ENCODE measurements at places on chromosomes 12 and 14. TPM values are rescaled to one million over a fixed set of nuclear protein-coding genes. Genes with fewer than 3 reads are reported as not detected.

DNA sequence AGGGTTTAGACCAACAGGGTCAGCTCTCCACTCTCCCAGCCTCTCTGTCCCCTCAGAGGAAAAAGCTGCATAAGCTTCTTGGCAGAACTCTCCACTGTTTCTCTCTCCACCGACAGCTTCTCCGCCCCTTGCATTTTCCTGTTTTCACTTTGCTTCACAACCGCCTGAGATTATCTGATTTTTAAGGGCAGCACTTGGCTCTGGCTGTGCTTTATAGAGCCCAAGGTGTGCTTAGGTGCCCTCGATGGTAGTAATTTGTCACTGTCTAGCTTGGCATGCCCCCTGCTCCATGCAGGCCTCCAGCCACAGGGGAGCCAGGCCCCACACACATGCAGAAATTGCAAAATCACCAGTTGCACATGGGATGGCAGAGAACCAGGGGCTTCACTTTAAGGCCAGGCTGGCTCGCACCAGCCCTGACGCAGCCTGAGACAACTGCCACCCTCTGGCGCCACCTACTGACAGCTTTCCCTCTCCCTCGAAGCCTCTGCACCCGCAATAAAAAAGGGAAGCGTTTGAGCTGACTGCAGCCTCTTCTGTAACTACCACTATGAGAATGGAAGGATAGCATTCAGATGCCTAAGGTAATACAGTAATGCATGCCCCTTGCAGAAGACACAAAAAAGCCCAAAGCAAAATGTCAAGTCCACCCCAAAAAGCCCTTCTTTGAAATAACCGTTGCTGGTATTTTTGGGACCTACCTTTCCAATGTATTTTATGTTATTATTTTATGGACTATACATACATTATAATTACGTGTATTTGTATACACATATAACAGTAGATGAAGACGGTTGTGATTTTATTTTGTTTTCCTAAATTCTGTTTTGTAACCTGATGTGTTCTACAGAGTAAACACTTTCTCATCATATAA is 32.0 kb upstream of the RIMBP2 start:
- peak; percentile 86 for DNase-seq

DNA sequence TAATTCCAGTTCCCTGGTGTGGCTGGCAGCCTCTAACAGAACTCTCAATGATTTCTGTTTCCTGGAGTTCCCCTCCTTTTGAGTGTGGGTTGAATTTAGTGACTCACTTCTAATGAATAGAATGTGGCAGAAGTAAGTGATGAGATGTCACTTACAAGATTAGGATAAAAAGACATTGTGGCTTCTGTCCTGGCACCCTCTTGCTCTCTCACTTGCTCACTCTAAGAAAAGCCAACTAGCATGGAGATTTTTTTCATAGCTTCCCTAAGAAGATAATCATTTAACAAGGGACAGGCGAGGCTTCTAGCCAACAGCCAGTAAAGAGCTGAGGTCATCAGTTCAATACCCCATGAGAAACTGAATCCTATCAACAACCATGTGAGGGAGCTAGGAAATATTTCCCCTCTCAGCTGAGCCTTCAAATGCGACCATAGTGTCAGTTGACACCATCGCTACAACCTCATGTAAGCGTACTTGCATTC is 156.7 kb downstream of the TMTC3 start:
- DNase-seq, result no peak

The LYZ gene
- 10.1 TPM for polyA plus RNA-seq

- DNase-seq, result no peak
These were observed 78.1 kb upstream of the GRIN2B start for GRCh38 chr12:14059548-14059947.

- no peak for DNase-seq
These were observed 93.8 kb upstream of the MON2 start for GRCh38 chr12:62372825-62373224.

DNA sequence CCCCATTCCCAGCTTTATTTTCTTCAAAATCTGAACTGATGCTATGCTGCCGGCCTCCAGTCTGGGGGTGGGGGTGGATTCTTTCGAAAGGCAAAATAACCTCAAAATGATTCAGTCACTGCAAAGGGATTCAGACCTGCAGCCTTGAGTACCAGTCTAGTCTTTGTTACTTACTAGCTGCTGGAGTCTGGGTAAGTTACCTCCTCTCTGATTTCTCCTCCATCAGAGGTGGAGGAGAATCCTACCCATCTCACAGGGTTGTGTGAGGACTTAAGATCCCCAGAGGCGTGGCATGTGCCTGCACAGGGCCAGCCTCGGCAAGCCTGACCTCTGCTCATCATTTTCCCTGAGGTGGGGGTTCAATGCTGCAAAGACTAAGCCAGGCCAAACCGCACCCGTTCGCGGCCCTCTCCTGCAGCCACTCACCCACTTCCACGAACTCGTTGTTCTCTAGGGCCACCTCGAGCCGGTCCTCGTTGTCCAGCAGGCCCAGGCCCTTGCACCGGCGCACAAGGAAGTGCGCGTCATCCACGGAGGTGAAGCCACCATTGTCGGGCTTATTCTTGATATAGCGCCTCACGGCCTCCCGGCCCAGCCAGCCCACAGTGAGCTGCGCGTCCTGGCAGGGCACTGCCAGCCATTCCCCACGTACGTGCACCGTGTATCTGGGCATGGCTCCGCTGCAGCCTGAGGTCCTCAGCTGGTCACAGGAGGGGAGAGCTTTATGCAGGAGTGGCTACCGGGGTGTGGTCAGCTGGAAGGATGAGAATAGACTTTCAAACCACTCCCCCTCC is 709 bp downstream of the HAL start:
- DNase-seq, result no peak

DNA sequence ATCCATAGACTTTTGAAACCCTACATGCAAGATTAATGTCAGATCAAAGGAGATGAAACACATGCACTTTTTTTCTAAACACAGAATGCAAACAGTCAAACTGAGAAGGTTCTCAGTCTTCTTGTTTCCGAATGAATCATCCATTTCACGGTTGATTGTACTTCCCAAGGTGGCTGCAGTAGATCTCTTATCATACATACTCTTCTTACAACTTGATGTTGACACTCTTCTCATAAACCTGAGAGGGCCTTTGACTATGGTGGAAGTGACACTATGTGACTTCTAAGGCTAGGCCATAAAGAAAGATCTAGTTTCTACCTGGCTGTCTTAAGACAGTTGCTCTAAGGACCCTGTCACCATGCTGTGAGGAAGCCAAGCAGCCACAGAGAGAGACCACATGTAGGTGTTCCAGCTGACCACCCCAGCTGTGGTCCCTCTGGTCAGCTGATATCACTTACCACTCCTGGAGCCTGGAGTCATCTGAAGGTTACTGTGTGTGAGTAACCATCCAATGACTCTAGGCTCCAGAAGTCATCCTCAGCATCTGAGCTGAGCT is 67.2 kb upstream of the HMGA2 start:
- DNase-seq, result no peak

DNA sequence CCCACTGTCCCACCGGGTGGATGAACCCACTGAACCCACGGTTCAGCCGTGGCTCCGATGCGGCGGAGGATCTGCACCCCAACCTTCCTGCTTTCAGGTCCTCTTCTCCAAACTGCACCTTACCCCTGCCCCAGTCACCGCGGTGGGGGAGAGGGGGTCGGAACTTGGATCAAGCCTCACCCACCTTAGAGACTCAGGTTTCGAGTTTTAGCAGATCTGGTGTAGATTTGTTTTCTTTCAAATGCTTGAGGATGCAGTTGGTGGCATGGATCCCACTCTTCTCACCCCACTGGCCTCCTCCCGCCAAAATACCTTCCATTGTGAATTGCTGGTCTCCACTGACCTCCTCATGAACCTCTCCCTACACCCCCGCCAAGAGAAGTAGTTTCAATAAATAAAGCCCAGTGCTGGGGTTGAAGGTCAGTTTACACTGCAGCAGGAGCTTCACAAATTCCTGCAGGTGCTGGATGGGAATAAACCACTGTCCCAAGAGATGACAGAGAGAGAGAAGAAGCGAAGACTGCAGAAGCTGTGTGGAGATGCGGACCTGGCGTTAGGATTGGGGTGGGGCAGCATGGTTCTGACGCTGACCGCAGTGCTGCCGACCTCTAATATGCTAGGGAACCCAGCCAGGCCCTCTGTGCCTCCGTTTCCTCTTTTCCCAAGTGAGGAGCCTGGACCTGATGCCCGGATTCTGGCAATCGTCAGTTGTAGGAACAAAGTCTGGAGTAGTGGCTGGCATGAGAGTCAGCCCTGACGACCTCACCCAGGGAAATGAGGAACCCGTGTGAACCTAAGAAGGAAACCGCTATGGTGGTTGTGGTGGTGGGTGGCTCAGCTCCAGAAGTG is 7.4 kb downstream of the TTC6 start:
- no peak for DNase-seq

- no peak for DNase-seq
These were observed 3.5 kb downstream of the TRPV4 start for GRCh38 chr12:109829667-109830066.

DNA sequence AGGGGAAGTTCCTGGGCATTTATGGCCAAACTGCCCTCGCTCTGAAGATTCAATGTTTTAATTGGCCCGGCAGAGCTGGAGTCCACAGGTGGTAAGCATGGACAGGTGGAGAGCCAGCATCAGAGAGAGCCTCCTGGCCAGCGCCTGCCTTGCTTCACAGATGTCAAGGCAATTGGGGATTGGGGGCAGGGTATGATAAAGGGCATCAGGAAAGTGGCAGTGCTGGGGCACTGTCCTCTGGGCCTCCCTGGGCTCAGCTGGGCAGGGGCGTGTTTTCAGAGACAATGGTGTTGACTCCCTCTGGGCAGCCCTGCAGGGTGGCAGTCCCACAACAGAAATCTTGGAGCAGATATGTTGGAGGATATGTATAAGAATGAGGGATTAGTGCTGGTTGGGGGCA is 237.3 kb downstream of the CACNA1C start:
- DNase-seq, result no peak

DNA sequence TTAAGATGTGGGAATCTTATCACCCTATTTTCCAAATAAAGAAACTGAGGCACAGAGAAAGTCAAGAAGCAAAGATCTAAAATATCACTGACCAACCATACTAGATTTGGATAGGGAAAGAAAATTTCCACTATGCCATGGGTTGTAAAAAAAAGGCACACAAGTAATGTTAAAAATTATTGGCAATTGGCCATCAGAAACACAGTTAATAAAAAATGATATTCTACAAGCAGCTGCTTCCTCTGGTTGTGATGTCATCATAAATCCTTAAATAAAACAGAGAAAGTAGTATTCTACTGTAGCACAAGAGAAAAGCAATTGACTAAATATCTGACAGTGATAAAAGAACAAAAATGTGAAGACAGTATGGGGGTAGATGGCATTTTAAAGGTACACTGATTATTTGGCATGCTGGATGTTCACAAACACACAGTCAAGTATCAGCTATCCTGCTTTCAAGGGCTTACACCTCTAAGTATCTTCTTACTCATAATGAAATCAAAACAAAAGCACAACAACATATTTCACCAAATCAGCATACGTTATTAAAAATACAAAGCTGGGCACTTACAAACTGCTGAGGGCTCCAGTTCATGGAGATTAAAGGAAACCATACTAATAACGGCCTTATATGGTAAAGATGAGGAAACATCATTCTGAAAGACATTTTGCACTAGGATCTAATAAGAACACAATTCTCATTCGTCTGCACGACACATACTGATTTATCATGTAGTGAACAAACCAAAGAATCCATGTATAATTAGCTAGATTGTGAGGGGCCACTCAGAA is 45.7 kb downstream of the CORO1C start:
- no peak for DNase-seq

GRCh38 chr14:31568161-31568560 is 7.0 kb downstream of the NUBPL start:
- no peak for DNase-seq

- DNase-seq, result no peak
These were observed 200.2 kb downstream of the TTC8 start for GRCh38 chr14:89024691-89025090.

The PARPBP gene
- 0.38 TPM for polyA plus RNA-seq

- DNase-seq, result no peak
These were observed 253.9 kb upstream of the CRY1 start for GRCh38 chr12:107347261-107347660.

DNA sequence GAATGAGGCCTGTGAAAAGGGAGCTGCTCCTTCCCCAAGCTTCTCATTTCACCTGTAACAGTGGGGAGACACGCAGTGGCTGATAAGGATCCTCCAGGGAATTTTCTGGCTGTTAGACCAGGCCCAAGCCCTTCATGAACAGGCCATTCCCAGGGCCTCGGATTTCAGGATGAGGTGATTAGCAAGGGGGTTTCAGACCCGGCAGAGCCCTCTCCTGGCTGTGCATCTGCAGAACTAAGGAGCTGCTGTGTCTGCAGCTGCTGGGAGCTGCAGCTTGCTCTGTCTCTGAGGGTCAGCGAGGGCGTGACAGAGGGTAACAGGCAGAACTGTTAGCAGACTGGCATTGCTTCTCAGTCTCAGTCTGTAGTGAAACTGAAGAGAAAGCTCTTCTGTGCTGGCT is 110.4 kb downstream of the KCNA5 start:
- DNase-seq, result no peak

DNA sequence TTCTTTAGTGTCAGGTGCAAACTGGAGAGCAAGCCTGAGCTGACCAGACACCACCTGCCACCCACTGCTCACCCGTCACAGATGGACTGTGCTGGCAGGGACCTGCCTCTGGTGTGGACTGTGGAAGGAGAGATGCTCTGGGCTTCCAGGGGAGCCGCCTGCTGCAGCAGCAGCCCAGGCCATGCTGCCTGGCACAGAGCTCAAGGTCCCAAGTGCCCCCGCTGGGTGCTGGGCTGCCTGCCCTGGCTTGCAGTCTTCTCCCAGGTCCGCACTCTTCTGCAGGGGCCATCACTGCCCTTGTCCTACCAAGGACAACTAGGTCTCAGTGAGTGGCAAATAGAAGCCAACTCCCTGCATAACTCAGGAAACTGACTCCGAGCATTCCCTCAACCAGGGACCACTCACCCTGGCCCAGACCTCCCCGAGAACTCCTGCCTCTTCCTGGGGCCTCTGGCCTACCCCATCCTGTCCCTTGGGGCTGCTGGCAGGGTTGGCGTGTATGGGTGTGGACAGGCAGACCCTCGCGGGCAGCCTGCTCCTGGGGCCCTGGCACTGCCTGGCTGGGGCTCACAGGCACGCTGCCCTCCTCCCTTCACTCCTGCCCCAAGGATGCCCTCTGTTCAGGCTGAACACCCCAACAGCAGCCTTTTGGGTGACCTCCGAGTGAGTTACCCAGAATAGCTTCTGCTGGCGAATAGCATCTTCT is 9.3 kb downstream of the AMN start:
- no peak for DNase-seq

GRCh38 chr12:110597885-110598284 is 14.8 kb upstream of the PPTC7 start:
- no peak for DNase-seq

DNA sequence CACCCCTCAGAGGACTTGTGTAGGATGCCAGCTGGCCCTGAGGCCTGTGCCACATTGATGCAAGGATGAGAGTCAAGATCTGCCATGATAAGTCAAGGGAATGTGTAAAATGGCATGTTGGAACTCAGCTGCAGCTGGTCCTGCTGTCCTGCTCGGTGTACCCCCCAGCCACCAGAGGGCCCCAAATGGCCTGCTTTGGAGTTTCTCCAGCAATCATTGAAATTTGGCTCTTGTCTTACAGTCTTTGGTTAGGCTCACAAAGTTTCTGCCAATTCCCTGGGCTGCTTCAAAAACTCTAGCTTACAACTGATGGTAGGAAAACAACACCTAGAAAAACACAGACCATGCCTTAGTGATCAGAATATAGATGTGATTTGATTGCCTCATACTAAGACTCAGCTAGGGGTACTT is 76.8 kb downstream of the HSD17B6 start:
- no peak for DNase-seq

GRCh38 chr12:47303207-47303606 is 223.4 kb upstream of the AMIGO2 start:
- DNase-seq, result no peak

The DNAI7 gene
- polyA plus RNA-seq, result 2.0 TPM

- peak; percentile 47 for DNase-seq
These were observed 17.4 kb downstream of the FOXN4 start for GRCh38 chr12:109291521-109292341.

GRCh38 chr14:87508333-87508732 is 484.6 kb downstream of the GALC start:
- DNase-seq, result no peak
